ENCODE measurements at places on chromosomes 4 and X. TPM values are rescaled to one million over a fixed set of nuclear protein-coding genes. Genes with fewer than 3 reads are reported as not detected.

DNA sequence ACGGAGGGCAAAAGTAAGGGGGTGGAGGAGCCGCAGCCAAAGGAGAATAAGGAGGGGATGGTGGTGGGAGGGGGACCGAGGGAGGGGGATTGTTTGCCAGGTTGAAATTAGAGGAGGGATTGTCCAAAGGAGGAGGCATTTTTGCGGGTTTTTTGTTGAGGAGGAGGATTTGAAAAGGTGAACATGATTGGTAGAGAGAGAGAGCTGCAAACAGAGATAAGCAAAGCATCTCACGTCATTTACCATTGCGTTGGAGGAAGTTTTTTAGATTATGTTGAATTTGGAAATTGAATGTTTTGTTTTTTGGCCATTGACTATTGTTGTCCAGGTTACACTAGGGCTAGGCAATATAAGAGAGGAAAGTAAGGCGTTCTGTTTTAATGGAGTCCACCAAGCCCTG, 54.5 kb upstream of the ABCB7 start:
- no peak overlapping the region for H3K4me3 ChIP-seq
- H3K36me3 ChIP-seq = no peaks in the 10 kb centered on the region

- DNase-seq = no peak
- no peaks in the 10 kb centered on the region for H3K36me3 ChIP-seq
- H3K27ac ChIP-seq = no peak overlapping the region
- H3K4me3 ChIP-seq = no peak overlapping the region
Measured at GRCh38 chr4:38190717-38191178, 230.6 kb downstream of the PTTG2 start.

DNA sequence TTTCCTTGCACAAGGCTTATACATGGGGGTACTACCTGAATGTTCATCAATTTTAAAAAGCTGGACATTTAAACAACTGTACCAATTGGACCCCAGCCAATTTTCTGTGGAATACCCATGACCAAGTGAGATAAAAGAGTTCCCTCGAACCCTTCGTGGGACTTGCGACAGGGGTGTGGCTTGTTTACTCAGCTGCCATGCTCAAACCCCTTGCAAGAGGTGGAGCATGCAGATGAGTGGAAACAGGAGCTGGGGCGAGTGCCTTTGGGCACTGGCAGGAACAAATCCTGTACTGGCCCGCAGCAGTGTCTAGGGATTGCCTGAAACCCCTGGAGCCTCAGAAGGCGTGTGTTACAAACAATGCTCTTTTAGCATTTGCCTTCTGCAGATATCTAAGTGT, 144.2 kb downstream of the PDHA2 start:
- H3K27ac ChIP-seq = no peak overlapping the region
- H3K36me3 ChIP-seq = no peaks in the 10 kb centered on the region
- DNase-seq = no peak
- H3K4me1 ChIP-seq = no peaks in the 10 kb centered on the region

DNA sequence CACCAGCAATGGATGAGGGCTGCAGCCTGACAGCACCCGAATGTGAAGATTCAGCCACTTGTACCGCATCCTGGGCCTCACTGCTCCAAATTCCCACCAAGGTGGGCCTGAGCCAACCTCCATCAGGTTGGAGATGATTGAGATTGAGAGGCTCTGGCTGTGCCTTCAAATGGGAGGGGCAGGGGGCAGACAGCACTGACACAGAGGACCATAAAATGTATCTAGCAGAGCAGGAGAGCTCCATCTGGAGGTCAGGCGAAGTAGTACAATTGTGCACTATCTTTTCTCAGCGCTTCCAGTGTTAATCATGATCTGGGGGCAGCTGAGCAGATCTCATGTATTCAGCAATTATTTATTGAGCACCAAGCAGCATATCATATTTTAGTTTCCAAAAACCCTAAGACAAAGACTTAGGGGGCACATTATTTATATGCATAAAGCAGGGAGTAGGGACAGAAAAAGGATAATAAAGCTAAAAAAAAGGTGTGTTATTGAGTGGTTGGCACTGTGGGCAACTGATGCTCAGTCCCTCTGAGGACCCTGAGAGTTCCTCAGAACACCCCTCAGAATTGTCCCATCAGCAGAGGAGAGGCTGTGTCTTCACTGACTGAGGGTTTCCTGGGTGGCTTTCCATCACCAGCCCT, 31.6 kb upstream of the C1QTNF7 start:
- H3K4me1 ChIP-seq = peaks cover 11% of the 10 kb centered on the region
- peak; percentile 56 for DNase-seq
- no peaks in the 10 kb centered on the region for H3K27me3 ChIP-seq
- H3K27ac ChIP-seq = no peak overlapping the region

GRCh38 chr4:100935090-100935489, 412.2 kb downstream of the PPP3CA start:
- no peak for DNase-seq
- no peaks in the 10 kb centered on the region for H3K27me3 ChIP-seq
- H3K36me3 ChIP-seq = no peaks in the 10 kb centered on the region
- no peak overlapping the region for H3K4me3 ChIP-seq
- peaks cover 13% of the 10 kb centered on the region for H3K4me1 ChIP-seq
- no peak overlapping the region for H3K27ac ChIP-seq

DNA sequence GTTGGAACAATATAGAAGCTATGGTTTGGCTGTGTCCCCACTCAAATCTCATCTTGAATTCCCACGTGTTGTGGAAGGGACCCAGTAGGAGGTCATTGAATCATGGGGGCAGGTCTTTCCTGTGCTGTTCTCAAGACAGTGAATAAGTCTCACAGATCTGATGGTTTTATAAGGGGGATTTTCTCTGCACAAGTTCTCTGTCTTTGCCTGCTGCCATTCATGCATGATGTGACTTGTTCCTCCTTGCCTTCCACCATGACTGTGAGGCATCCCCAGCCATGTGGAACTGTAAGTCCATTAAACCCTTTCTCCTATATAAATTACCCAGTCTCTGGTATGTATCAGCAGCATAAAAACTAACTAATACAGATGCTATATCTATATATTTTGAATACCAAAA, 135.2 kb upstream of the EDNRA start:
- H3K4me1 ChIP-seq = no peaks in the 10 kb centered on the region
- no peaks in the 10 kb centered on the region for H3K36me3 ChIP-seq
- no peak for DNase-seq
- H3K27ac ChIP-seq = no peak overlapping the region
- H3K27me3 ChIP-seq = no peaks in the 10 kb centered on the region
- no peak overlapping the region for H3K4me3 ChIP-seq

DNA sequence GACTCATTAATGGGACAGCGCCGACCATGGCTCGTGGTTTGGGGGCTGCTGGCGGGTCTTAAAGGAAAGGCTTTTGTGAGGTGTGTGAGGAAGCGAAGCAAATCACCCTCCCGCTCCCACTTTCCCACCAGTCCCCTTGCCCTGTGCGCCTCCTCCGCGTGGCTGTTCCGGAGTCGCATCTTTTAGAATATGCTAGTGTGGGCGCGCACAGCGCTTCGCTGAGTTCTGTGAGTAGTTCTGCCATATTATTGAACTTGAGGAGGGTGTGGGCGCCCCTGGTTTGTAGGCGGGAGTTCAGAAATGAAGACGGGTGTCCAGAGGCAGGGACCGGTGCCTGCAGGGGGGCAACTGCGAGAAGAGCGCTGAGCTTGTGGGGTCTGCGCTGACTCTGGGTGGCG, 49.1 kb downstream of the ZNF141 start:
- H3K36me3 ChIP-seq = peaks cover 37% of the 10 kb centered on the region
- DNase-seq = no peak
- H3K27ac ChIP-seq = no peak overlapping the region
- peaks cover 15% of the 10 kb centered on the region for H3K4me1 ChIP-seq

Gene TSPAN6
- not detected for total RNA-seq

GRCh38 chrX:45873781-45874180, 671.4 kb downstream of the ZNF674 start:
- H3K27ac ChIP-seq = no peak overlapping the region
- no peaks in the 10 kb centered on the region for H3K27me3 ChIP-seq
- DNase-seq = no peak
- no peak overlapping the region for H3K4me3 ChIP-seq
- peaks cover 3% of the 10 kb centered on the region for H3K4me1 ChIP-seq

- no peaks in the 10 kb centered on the region for H3K27me3 ChIP-seq
- H3K27ac ChIP-seq = peak overlapping the region; percentile 65
- H3K36me3 ChIP-seq = peaks cover 51% of the 10 kb centered on the region
- H3K4me1 ChIP-seq = peaks cover 68% of the 10 kb centered on the region
- H3K4me3 ChIP-seq = no peak overlapping the region
- no peak for DNase-seq
Measured at GRCh38 chr4:26141911-26142638, 178.7 kb upstream of the RBPJ start.

- peaks cover 3% of the 10 kb centered on the region for H3K27me3 ChIP-seq
- no peak overlapping the region for H3K27ac ChIP-seq
- no peak overlapping the region for H3K4me3 ChIP-seq
- peaks cover 12% of the 10 kb centered on the region for H3K4me1 ChIP-seq
- no peak for DNase-seq
Measured at GRCh38 chr4:107814758-107815157, 10.0 kb upstream of the SGMS2 start.

Gene MAGEC1
- total RNA-seq = not detected

Gene CT45A10
- not detected for total RNA-seq

DNA sequence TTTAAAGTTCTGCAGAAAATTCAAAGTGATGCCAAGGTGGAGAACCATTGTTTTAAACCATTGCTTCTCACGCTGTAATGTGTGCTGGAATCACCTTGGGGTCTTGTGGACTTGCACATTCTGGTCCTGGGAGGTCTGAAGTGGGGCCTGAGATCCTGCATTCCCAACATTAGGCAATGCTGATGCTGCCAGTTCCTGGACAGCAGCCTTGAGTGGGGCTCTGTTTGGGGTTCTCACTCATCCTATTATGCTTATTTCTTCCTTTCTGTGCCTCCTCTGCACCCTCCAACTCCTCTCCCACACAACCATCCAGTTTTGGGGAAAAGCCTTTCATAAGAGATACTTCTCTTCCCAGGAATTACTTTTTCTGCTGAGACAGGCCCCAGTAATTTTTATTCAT, 44.2 kb upstream of the RASSF6 start:
- H3K4me3 ChIP-seq = no peak overlapping the region
- no peaks in the 10 kb centered on the region for H3K36me3 ChIP-seq
- DNase-seq = no peak
- no peak overlapping the region for H3K27ac ChIP-seq

Gene RTL9
- total RNA-seq = not detected
